ENCODE measurements at places on chromosomes 2 and 18.

GRCh38 chr2:18301421-18302139 is 258.9 kb downstream of the RDH14 start:
- no peak for DNase-seq

DNA sequence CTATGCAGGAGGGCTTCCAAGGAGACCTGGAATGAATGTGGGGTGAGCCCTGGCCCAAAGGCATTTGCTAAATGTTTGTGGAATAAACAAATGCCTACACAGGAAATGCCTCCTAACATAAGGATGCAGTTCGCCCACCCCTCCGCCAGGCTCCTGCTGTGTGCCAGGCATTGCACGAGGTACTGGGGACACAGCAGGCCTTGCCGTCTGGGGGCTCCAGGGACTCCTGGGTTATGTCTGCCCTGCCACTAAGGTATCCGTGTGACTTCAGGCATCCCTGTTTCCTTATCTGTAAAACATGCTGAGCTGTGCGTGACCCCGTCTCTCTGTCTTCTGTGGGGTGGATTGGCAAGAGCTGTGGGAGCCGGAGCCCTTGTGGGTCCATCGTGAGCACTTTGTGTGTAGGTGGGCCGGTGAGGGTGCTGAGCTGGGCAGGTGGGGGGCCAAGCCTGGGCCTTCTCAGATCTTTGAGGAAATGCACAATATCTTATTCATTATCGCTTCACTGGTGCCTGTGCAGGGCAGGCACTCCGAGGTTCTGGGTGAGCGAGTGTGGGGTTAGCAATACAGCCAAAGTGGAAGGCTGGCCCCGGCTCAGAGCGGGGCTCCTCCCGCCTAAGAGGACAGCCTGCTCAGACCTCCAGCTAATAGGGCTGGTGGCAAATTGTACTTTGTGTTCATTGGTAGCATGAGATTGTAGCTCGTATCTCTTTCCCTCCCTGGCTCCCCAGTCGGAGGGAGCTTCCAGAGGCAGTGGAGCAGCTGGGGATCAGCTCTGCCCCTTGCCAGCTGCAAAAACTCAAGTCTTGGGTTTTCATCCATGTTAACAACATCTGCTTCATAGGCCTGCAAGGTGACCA is 126.8 kb downstream of the GLI2 start:
- no peak for DNase-seq

GRCh38 chr2:36423172-36423571 is 67.6 kb downstream of the CRIM1 start:
- no peak for DNase-seq

GRCh38 chr2:205637320-205637602 is 45.0 kb upstream of the NRP2 start:
- DNase-seq: no peak

- DNase-seq: no peak
Measured at GRCh38 chr18:79784965-79785770, 12.6 kb upstream of the KCNG2 start.

DNA sequence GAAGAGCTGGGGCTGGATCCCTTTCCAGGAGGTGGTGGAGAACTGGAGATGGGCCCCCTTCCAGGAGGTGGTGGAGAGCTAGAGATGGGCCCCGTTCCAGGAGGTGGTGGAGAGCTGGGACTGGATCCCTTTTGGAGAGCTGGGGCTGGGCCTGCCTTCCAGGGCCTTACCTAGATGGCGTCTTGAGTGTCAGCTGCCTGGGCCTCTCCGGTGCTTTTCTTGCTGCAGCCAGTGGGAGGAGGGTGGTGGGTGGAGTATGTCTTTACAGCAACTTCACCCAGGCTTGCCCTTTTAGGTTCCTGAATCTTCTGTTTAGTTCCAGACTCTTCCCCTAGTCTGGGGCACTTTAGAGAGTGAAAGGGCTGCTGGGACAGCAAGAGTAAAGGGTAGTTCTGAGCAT is 19.1 kb upstream of the TXNDC2 start:
- DNase-seq: no peak

DNA sequence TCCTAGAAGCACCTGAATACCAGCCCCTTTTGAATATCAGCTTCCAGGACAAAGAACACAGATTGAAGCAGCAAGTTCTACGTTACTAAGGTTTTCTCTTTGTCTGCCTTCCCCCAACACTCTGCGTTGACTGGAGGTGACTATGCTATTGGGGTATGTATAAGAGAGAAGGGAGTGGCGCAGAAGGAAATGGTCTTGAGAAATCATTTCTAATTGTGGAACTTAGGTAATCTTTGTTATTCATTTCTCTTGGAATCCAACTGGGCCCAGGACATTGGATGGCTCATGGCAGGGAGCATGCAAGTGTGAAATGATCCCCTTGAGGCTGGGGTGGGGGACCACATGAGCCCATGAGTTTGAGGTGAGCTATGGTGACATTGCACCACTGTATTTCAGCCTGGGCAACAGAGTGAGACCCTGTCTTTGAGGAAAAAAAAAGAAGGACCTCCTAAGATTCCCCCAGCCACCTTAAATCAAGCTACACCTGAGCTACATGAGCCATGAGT is 29.7 kb downstream of the XDH start:
- no peak for DNase-seq

GRCh38 chr18:80159713-80160636 is 50.9 kb downstream of the ADNP2 start:
- DNase-seq: no peak

GRCh38 chr2:197304556-197305011 is 6.0 kb downstream of the ANKRD44 start:
- DNase-seq: no peak

DNA sequence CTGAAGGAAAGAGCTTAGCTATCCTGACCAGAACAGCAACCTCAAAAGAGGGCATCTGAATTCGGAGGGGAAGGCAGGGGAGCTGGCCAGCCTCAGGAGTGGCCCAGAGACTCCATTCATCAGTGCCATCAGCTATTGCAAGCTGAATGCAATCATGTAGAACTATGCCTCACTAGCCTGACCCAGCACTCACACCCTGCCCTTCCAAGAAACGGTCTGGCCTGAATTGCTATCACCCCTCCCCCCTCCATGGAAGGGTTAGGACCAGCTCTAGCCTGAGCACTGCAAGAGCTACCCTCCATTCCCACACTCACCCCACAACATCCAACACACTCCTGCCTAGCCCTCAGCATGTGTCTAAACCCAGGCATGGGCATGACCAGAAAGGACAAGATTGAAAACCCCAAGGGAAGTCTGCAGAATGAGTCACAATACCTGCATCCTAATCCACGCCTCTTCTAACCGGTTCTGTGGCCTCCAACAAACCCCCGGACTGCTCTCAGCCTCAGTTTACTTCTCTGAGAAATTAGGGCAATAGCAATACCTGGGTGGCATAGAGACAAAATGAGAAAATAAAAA is 120.3 kb downstream of the BCL11A start:
- DNase-seq: no peak

DNA sequence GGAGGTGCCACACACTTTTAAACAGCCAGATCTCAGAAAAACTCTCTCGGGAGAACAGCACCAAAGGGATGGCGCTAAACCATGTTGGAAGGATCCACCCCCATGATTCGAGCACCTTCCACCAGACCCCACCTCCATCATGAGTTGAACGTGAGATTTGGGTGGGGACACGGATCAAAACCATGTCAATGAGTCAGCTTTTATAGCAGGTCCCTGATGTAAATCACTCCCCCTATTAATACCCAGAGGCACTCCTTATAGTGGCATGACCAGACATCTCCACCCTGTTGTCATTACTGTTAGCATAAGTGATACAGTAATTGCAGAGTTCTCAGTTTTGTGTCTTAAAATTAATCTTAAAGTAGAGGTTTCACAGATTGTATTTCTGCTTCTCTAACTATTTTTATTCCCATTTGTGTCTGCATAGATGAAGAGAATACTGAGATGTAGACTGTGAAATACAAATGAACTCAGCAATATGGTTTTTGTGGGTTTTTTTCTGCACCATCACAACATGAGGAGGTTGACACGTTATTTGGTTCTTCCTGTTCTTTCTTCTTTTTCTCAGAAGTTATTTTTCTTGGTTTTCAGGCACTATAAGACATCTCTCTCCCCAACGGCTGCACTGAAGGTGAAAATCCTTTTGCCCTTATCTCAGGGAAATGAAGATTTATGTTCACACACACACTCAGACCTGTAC is 218.2 kb downstream of the ARL4C start:
- DNase-seq: no peak

DNA sequence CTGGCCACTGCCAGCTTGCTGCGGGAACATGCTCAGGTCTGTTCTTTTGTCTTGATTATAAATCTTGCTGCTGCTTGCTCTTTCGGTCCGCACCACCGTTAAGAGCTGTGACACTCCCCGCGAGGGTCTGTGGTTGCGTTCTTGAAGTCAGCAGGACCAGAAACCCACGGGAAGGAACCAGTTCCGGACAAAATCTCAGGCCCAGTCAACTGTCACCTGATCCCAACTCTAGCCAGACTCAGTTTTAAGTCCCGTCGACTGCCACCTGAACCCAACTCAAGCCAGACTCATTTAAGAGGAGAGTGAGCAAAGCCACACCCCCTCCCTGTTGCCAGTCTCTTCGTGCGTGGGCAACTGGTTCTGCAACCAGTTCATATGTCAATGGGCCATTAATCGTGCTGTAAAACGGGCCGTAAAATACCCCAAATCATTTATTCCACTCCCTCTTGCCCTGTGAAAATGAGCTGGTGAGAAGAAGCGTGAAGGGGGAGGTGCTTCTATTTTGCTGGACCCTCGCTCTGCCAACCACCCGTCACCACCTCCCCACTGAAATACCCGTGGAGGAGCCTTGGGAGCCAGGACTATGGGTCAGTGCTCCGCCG is 224.3 kb downstream of the NDUFA10 start:
- no peak for DNase-seq

GRCh38 chr2:222334914-222335313 is 36.1 kb upstream of the PAX3 start:
- DNase-seq: no peak

DNA sequence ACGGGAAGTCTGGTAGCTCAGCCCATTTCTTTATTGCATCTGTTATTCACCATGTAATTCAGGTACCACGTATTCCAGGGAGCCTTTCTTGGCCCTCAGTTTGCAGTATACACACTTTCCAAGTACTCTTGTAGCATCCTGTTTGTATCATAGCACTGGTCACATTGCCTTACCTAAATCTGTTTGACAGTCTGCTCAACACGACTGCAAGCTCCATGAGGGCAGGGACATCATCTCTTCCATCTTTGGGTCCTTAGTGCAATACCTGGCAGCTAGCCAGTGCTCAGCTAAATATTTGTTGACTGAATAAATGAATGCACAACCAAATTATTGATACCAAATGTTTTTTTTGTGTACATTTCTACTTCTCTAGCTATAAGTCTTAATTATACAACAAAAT is 11.2 kb upstream of the IL18R1 start:
- no peak for DNase-seq

- DNase-seq: no peak
Measured at GRCh38 chr2:201852462-201852861, 46.1 kb downstream of the CDK15 start.

GRCh38 chr2:207394812-207395534 is 134.8 kb upstream of the CREB1 start:
- no peak for DNase-seq

DNA sequence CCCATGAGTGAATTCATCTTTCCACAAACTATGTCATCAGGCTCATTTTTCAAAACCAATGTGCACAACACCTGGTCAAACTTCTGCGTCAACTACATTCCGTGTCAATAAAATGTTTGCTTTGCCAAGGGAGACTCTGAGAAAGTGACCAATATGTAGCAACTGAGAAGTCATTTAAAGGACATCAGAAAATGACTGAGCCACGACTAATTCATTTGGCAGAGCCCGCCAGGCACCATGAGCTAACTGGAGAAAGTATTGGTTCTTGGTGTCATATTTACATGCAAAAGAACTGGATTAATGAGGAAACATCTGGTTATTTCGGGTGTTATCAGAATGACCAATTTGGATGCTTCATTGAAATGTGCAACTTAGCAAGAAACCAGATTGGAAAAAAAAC is 7.2 kb downstream of the RND3 start:
- DNase-seq: no peak

DNA sequence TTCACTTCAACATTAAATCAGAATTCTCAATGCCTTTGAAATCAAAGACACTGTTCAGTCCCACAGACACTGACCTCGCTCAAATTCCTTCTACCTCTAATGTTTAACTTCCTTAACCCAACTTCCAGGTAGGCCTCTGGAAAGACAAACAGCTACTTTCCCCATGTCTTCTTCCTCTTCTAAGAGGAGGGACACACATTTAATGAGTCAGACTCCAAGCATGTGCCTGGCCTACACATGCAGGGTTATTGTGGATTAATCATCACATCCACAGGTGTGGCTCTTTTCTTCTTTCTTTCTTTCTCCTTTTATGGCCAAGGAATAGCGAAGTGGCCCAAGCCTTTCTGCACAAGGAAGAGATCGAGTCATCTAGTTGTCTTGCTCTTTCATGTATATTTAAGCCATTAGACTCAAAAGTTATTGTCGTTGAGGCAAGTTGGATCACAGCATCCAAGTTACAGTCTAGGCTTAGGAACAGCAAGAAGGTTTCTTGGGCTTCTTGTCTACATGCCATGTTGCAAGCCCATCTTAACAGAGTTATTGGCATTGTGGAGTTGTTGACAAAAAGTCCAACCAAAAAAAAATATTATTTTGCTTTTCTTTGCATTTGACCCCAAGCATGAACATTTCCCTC is 387.8 kb downstream of the IRS1 start:
- no peak for DNase-seq

DNA sequence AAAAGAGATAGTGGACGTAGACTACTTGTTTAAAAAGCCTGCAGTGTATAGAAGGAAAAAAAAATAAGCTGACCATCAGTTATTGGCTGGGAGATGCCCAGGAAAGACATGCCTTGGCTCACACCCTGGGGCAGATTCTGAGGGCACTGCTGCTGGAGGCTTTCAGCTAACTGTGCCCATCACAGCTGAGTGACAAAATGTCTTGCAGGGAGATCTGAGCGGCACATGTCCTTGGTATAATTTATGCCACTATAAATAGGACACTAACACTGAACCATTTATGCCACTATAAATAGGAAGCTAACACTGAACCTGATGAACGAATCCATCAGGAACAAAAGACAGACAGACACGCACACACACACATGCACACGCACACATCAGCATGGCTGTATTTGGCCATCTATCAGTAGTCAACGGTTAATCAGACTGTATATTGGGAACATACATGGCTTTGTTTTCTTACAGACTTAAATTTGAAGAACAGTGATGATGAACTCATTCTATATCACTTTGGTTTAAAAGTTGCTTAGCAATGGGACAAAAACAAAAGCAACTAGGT is 68.2 kb upstream of the NOSTRIN start:
- no peak for DNase-seq

DNA sequence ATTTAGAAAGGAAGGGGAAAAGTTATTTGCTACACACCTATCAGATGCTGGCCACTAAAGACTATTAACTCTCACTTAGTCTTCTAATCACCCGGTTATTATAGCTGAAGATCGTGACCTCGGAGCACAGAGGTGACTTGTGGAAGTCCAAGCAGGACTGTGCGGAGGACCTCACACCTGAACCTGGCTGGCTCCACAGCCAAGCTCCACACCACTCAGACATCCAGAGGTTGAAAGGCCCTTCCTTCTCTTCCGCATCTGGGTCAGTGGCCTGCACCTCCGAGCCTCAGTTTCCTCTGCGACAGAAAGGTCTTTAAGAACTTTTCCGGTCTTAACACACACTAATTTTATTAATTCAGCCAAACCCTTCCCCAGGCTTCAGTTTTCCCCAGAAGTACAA is 57.9 kb downstream of the TNS1 start:
- no peak for DNase-seq
